ENCODE measurements at places on chromosomes 1 and 21.

- H3K36me3 ChIP-seq = no peaks in the 10 kb centered on the region
- peaks cover 8% of the 10 kb centered on the region for H3K4me1 ChIP-seq
- peak; percentile 53 for DNase-seq
- H3K4me3 ChIP-seq = no peak overlapping the region
Measured at GRCh38 chr1:48916130-48917069, 139.7 kb upstream of the BEND5 start.

DNA sequence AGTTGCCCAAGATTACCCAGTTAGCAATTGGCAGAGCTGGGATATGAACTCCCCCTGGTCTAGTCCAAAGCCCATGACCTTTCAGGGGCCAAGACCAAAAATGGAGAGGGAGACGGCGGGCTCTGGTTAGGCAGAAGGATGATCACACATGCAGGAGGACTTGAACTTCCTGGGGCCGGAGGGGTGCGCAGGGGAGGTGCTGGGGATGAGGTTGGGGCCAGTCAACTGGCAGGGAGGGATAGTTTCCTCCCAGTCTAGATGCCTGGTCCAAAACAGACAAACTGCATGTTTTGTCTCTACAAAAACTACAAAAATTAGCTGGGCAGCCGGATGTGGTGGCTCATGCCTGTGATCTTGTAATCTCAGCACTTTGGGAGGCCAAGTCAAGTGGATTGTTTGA lies 78.1 kb downstream of the NKAIN1 start:
- no peaks in the 10 kb centered on the region for H3K27me3 ChIP-seq
- H3K27ac ChIP-seq = peak overlapping the region; percentile 86
- DNase-seq = no peak
- H3K4me3 ChIP-seq = no peak overlapping the region
- no peaks in the 10 kb centered on the region for H3K36me3 ChIP-seq

DNA sequence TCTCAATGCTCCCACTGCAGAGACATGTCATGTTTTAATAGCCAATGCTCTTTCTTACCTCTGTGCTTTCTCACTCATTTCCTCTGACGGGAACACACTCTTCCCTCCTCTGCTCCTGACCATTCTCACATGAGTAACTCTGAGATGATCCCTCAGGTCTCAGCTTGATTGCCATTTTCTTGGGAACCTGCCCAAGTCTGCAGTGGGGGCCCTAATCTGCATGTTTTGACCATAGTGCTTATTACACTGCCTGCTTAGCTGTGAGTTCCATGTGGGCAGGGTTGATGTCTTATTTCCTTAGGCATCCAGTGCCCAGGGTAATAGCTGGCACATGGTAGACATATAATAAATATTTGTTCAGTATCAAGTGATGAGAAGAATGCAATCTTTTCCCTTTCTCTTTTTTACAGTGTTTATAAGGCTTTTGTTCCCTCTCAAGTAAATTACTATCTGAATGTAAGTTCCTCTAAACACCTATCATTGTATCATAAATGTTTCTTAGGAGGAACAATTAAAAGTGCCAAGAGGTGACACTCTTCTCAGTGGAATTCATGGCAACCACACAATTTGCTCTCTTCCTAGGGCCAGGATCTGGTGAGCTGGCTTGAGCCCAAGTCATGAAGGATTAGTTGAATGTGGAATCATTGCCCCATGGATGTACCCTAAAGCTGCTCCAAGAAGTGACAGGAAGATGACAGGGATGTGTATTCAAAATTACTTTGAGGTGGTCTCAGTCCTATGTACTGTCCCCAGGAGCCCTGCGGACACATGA lies 485.4 kb upstream of the USP24 start:
- no peaks in the 10 kb centered on the region for H3K27me3 ChIP-seq
- no peak overlapping the region for H3K4me3 ChIP-seq
- DNase-seq = no peak
- H3K4me1 ChIP-seq = no peaks in the 10 kb centered on the region

GRCh38 chr1:119008483-119009311 lies 20.6 kb upstream of the TBX15 start:
- peaks cover 4% of the 10 kb centered on the region for H3K36me3 ChIP-seq
- H3K27me3 ChIP-seq = peaks cover 92% of the 10 kb centered on the region
- peaks cover 37% of the 10 kb centered on the region for H3K4me1 ChIP-seq

DNA sequence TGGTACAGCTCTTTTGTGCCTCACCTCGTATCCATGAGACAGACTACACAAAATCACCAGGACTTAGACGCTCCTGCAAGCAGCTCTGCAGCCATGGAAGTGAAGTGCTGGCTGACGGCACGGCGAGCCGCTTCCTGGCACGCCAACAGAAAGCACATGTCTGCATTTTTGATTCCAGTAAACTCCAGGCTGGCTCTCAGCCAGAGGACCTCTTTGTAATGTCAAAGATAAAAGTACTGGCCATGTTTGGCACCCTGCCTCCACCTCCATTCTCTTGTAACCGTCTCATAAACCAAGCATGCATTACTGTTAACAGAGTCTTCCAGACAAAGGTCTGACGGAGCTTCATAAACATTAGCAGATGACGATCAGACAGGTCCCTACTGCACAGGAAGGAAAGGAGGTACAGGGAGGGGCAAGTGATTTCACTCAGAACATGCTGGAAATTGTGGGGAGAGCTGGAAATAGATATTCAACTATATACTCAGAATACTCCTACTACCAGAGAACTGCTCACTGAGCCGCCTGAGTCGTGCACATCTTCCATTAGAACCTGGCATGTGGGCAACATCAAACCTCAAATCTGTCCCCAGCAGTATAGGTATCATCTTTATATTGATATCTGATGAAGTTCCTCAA lies 632.0 kb downstream of the SMYD3 start:
- DNase-seq = no peak
- no peak overlapping the region for H3K27ac ChIP-seq
- no peaks in the 10 kb centered on the region for H3K36me3 ChIP-seq
- H3K4me3 ChIP-seq = no peak overlapping the region
- no peaks in the 10 kb centered on the region for H3K4me1 ChIP-seq

DNA sequence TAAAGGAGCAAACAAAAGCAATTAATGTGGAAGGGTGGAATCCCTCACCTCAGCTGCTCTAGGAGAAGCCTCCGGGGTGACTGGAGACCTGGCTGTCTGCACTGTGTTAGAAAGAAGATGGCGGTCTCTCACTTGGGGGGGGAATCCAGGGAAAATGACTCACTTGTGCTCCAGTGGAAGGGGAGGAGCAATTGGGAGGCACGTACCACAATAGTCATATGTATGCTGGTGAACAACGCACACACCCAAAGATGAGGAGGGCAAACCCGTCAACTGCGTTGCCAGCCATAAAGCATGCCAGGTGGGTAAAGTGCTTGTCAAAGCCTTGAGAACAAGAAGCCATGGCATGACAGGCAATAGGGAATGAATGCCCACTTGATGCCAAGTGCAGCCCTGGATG lies 22.1 kb downstream of the PLEKHA6 start:
- H3K27ac ChIP-seq = no peak overlapping the region
- peaks cover 12% of the 10 kb centered on the region for H3K27me3 ChIP-seq
- peaks cover 52% of the 10 kb centered on the region for H3K4me1 ChIP-seq
- H3K36me3 ChIP-seq = no peaks in the 10 kb centered on the region

DNA sequence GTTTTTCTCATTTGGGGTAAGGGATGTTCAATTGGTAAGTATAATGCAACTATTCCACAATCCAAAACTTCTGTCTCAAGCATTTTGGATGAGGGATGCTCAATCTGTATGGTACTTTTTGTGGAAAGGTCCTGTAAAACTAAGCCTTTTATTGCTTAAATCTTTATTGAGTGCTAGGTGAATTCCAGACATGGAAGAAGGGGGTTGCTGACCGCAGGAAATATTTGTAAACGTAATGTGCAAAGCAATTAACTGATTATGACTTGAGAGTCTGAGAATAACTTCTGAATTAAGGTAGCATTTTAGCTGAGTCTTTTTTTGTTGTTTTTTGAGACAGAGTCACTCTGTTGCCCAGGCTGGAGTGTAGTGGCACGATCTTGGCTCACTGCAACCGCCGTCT lies 3.1 kb downstream of the AKIRIN1 start:
- H3K4me3 ChIP-seq = peak overlapping the region; percentile 92
- DNase-seq = no peak
- H3K27ac ChIP-seq = peak overlapping the region; percentile 88
- H3K4me1 ChIP-seq = peaks cover 70% of the 10 kb centered on the region

DNA sequence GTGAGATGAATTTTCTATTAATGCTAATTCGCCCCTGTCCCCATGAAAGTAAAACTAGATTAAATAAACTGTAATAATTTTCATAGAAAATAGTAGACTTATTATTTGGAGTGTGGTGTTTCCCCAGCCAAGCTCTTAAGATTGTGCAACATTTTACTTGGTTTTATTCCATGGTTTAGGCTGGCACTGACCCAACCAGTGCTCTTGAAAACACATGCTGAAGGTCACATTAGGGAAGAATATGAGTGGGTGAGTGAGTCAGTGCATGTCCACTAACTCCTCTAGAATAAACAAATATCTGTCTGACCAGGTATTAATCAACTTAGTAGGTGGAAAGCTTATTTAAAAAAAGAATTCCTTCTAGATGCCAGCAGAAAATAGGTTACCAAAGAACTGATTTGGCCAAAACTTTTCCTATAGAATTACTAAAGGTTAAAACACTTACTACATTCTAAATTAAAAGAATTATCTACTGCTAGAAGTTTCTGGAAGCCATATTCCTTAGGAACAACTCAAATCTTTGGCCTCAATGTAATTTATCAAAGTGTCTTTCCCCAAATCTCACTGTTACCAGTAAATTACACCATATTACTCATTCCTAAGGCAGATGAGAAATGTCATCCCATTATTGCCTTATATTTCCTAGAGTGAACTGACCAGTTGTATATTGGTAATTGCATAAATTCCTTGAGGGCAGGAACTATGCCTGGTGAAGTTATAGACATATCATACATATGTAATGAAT lies 89.7 kb upstream of the RGS1 start:
- no peak overlapping the region for H3K27ac ChIP-seq
- H3K4me1 ChIP-seq = no peaks in the 10 kb centered on the region
- DNase-seq = no peak
- H3K4me3 ChIP-seq = no peak overlapping the region
- no peaks in the 10 kb centered on the region for H3K27me3 ChIP-seq

GRCh38 chr1:96009831-96010434 lies 711.7 kb upstream of the PTBP2 start:
- no peak overlapping the region for H3K4me3 ChIP-seq
- no peaks in the 10 kb centered on the region for H3K27me3 ChIP-seq
- DNase-seq = no peak
- no peak overlapping the region for H3K27ac ChIP-seq

- no peak overlapping the region for H3K4me3 ChIP-seq
- no peaks in the 10 kb centered on the region for H3K36me3 ChIP-seq
- H3K27ac ChIP-seq = no peak overlapping the region
- H3K4me1 ChIP-seq = no peaks in the 10 kb centered on the region
- DNase-seq = no peak
Measured at GRCh38 chr1:114314098-114314497, 160.4 kb upstream of the SYT6 start.

- H3K4me3 ChIP-seq = no peak overlapping the region
- peaks cover 22% of the 10 kb centered on the region for H3K27me3 ChIP-seq
- peaks cover 12% of the 10 kb centered on the region for H3K4me1 ChIP-seq
Measured at GRCh38 chr1:114298008-114298407, 144.3 kb upstream of the SYT6 start.

- H3K27ac ChIP-seq = no peak overlapping the region
- H3K4me1 ChIP-seq = 0 out of 2 replicates have a peak, but pooled peaks cover 2% of the 10 kb centered on the region
- DNase-seq = no peak
- H3K36me3 ChIP-seq = no peaks in the 10 kb centered on the region
- H3K4me3 ChIP-seq = no peak overlapping the region
Measured at GRCh38 chr1:184228558-184228957, 158.3 kb upstream of the C1orf21 start.

- peaks cover 13% of the 10 kb centered on the region for H3K4me1 ChIP-seq
- H3K27me3 ChIP-seq = no peaks in the 10 kb centered on the region
- DNase-seq = no peak
Measured at GRCh38 chr21:15094706-15095105, 29.9 kb upstream of the NRIP1 start.

- H3K27me3 ChIP-seq = no peaks in the 10 kb centered on the region
- no peak overlapping the region for H3K27ac ChIP-seq
- peak; percentile 42 for DNase-seq
- H3K36me3 ChIP-seq = no peaks in the 10 kb centered on the region
- no peak overlapping the region for H3K4me3 ChIP-seq
- peaks cover 4% of the 10 kb centered on the region for H3K4me1 ChIP-seq
Measured at GRCh38 chr1:190258003-190258402, 219.7 kb downstream of the BRINP3 start.

GRCh38 chr1:178942285-178943198 lies 71.7 kb upstream of the ANGPTL1 start:
- DNase-seq = no peak
- peaks cover 27% of the 10 kb centered on the region for H3K4me1 ChIP-seq
- H3K27me3 ChIP-seq = no peaks in the 10 kb centered on the region
- no peak overlapping the region for H3K4me3 ChIP-seq

DNA sequence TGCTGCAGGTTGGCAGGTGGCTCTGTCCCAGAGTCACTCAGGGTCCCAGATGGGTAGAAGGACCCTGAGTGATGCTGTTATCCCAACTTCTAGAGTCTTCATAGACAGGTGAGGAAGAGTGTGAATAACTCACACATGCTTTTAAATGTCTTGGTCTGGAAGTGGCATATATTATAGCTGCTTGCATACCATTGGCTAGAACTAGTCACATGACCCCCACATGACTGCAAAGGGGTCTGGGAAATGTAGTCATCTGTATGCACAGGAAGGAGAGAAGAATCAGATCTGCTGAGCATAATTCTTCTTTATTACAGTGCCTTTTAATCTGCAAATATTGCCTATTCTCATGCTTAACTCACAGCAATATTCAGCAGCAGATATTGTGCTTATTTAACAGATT lies 28.2 kb upstream of the KLHDC7A start:
- H3K27me3 ChIP-seq = peaks cover 20% of the 10 kb centered on the region

- H3K27ac ChIP-seq = no peak overlapping the region
- no peaks in the 10 kb centered on the region for H3K36me3 ChIP-seq
- DNase-seq = no peak
- H3K4me1 ChIP-seq = peaks cover 9% of the 10 kb centered on the region
Measured at GRCh38 chr1:187396929-187397796, 568.4 kb downstream of the PLA2G4A start.

GRCh38 chr1:41537251-41537650 lies 52.8 kb upstream of the EDN2 start:
- H3K4me3 ChIP-seq = no peak overlapping the region
- H3K27ac ChIP-seq = no peak overlapping the region
- DNase-seq = no peak
- H3K36me3 ChIP-seq = no peaks in the 10 kb centered on the region

- H3K4me3 ChIP-seq = no peak overlapping the region
- no peaks in the 10 kb centered on the region for H3K27me3 ChIP-seq
- no peak for DNase-seq
- peaks cover 3% of the 10 kb centered on the region for H3K36me3 ChIP-seq
Measured at GRCh38 chr1:163166886-163167555, 35.7 kb downstream of the RGS5 start.
